HCT116 (cell line): ENCODE measurements at places on chromosomes 1 and 21. TPM values are rescaled to one million over a fixed set of nuclear protein-coding genes. Genes with fewer than 3 reads are reported as not detected.

DNA sequence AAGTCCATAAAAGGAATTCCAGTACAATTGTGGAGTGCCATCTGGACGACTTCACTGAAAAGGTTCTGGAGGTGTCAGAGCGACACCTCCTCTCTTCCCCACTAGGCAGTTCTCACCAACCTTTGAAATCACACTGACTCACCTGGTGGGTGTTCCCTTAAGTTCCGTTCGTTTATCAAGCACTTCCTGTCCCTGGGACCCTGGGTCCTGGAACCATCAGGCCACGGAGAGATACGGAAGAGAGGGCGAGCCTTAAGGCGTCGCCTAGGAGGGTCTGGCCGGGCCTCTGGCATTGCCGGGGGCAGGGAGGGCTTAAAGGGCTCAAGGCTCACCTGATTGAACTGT, 317 bp downstream of the SPAG17 start:
- no peak for DNase-seq

DNA sequence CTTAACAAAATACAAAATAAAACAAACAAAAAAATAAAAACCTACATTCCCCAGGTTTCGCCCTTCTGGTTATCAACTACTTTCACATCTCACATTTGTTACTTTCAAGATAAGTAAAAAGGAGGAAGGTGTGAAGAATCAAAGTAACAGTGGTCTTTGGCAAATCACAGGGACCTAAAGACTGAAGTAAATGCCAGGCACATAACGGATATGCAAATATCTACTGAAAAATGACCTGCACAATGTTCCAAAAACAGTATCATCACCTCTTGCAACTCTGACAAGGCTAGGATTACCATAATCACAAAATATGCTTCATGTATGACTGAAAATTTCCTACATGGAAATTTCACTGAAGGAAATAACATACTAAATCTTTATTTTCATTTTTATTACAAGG, 29.3 kb downstream of the COP1 start:
- no peak for DNase-seq

Gene GNAT2
- 0.76 TPM for total RNA-seq

DNA sequence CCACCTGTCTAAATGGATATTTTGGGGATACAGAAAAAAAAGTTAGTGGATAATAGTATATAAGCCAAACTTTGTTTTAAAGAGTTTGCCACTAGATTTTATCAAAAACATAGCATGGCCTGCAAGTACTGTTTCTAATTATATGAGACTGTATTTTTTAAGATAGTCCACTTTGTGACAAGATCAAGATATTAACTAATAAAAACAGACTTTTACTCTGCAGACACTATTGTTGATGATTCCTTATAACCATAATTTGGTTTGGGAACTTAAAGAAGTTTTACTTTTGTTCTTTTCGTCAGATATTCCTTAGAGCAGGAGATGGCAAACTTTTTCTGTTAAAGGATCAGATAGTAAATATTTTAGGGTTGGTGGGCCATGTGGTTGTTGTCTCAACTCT, 36.4 kb downstream of the SMG7 start:
- no peak for DNase-seq

DNA sequence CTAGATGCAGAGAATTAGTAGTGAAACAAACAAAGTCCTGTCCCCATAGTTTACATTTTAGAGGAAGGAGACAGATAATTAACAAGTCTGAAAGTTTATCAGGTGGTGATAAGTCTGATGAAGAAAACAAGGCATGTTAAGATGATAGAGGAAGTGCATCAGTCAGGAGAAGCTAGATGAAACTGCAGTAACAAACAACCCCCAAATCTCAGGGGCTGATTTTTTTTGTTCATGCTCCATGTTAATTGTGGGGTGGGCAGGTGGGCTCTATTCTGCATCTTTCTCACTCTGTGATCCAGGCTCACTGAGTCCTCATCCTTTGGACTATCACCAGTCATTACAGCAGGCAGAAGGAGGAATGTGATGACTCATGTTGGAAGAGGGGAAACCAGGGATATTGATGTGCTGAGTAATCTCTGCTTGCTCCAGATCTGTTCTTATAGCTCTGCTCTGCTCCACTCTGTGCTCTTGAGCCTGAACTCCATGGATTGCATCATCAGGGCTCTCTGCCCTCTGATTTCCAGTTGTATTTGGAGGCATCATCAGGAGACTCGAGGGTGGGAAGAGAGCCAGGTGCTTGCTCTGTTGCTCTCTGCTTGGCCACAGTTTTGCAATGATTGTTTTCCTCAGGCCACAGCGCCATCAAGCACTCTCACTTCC, 166.9 kb downstream of the IER5 start:
- DNase-seq: no peak

- DNase-seq: no peak
Measured at GRCh38 chr1:56437959-56438358, 141.4 kb downstream of the PLPP3 start.

Gene RIMKLA
- total RNA-seq: 4.9 TPM

Gene PIGC
- 11.9 TPM for total RNA-seq

DNA sequence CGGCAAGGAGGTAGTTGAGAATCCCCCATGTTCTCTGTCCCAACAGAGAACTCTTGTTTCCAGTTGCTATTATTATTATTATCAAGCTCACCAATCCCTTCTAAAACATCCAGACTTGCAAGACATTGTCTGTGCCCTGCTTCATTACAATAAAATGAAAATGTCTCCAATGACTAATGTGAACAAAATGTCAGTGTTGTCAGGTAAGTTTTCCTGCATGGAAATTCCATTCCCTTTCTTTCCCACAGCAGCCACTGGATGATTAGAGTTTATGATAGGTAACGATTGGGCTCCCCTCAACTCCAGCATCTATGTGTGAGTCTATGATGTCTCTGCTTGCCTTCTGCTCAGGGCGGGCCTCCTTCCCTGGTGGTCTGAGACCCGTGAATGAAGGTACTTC, 8.9 kb upstream of the DYRK1A start:
- DNase-seq: no peak

Gene ZNF683
- not detected for total RNA-seq

Gene FCRLB
- 1.0 TPM for total RNA-seq

Gene C1orf74
- 5.6 TPM for total RNA-seq

Gene TSPEAR
- not detected for total RNA-seq

Gene SMCP
- not detected for total RNA-seq

DNA sequence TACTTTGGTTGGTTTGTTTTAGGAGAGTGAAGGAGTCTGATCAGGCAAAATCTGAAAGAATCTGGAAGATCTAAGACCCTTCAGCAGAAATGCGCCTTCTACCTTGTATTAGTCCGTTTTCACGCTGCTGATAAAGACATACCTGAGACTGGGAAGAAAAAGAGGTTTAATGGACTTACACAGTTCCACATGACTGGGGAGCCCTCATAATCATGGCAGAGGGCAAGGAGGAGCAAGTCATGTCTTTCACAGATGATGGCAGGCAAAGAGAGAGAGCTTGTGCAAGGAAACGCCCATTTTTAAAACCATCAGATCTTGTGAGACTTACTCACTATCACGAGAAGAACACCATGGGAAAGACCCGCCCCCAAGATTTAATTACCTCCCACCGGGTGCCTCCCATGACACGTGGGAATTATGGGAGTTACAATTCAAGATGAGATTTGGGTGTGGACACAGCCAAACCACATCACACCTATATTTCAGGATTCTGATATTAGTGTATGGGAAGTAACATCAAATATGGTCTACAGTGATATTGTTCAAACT, 99.3 kb downstream of the GLUL start:
- no peak for DNase-seq

- no peak for DNase-seq
Measured at GRCh38 chr1:27862671-27863537, 9.4 kb upstream of the THEMIS2 start.

DNA sequence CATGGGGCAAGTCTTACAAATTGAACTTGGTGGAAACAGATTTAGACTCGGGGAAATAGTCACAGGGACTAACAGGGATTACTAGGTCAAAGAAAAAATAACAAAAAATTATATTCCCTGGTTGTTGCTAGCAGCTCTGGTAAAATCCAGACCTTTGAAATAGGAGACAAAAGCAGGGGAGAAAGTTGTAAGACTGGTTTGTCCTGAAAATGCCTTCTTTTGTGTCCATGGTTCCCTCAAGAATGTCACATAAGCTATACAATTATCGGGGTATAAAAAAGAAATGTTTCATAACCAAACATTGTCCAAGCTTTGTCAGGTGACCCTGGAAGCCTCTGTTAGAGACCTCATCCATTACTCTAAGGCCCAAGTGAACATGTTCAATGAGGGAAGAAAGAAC, 33.1 kb downstream of the KIAA0319L start:
- no peak for DNase-seq

DNA sequence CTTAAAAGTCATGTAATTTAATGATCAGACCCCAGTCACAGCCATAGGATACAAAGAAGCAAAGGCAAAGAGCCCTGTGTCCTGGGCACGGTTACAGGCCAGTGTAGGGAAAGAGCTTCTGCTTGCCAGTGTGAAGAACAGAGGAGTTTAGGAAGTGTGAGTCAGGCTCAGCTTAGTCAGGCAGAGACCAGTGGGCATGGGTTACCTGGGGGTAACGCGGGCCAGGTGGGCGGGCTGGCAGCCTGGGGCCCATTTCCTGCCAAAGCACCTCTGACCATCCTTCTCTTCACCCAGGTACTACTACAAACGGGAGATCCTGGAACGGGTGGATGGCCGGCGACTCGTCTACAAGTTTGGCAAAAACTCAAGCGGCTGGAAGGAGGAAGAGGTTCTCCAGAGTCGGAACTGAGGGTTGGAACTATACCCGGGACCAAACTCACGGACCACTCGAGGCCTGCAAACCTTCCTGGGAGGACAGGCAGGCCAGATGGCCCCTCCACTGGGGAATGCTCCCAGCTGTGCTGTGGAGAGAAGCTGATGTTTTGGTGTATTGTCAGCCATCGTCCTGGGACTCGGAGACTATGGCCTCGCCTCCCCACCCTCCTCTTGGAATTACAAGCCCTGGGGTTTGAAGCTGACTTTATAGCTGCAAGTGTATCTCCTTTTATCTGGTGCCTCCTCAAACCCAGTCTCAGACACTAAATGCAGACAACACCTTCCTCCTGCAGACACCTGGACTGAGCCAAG, 4.7 kb downstream of the ELF3 start:
- no peak for DNase-seq

GRCh38 chr1:20410503-20410902, 75.5 kb downstream of the CAMK2N1 start:
- DNase-seq: no peak

DNA sequence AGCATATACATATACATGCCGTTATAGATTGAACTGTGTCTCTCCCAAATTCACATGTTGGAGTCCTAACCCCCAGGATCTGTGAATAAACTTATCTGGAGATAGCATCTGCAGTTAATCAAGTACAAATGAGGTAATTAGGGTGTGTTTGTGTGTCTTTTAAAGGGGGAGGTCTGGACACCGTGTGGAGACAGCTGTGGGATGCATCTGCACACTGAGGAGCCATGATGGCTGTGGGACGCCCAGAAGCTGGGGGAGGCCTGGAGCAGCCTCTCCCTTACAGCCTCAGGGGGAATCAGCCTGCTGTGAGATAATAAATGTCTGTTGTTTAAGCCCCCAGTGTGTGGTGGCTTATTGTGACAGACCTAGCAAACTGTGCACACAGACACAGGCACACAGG, 51.8 kb upstream of the COL18A1 start:
- no peak for DNase-seq

DNA sequence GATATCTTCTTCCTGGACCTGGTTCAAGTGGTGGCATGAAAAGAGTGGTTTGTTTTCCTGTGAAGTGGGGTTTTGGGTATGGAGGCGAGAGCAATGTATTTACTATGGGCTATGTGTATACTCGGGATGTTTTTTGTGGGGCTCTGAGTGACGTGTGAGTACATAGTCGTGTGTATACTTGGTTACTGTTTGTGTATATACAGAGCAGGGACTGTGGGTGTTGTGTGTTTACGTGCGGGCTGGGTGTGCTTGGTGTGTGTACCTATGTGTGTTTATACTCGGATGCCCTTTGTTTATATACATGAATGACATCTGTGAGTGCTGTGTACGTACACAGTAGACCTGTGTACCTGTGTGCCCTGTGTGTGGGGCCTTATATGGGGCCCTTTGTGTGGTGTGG, 50.0 kb downstream of the YARS1 start:
- DNase-seq: no peak

Gene UBL4B
- total RNA-seq: 0.57 TPM

Gene F13B
- total RNA-seq: not detected

DNA sequence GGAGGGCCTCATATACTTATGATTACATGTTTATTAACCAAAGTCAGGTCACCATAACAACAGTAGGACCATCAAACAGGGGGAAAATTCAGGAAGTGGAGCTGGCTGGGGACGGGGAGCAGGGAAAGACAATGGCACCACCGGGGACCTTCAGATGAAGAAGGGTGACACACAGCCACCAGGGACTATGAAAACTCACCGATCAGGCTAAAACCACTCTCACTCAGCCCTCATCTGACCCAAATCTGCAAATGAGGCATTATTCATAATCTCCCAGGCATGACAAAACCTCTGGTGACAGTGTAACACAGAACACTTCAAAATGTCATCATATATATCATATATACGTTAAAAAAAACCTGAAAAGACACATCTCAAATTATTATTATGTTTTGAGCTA, 11.2 kb downstream of the MKNK1 start:
- no peak for DNase-seq
